Activated naive CD4-positive, alpha-beta T cell treated with anti-CD3 and anti-CD28 coated beads, Interleukin-2, amount 10 ng/mL, durations not matched to agents 5 hours and 36 hours (primary cell): ENCODE measurements at places on chromosomes 6 and 20. TPM values are rescaled to one million over a fixed set of nuclear protein-coding genes. Genes with fewer than 3 reads are reported as not detected.

The GPLD1 gene
- total RNA-seq, result not detected

The LY6G6C gene
- total RNA-seq, result not detected

The IMPG1 gene
- not detected for total RNA-seq

The VIP gene
- not detected for total RNA-seq

The OOEP gene
- total RNA-seq, result 0.24 TPM

The SSTR4 gene
- not detected for total RNA-seq

The NINL gene
- total RNA-seq, result 3.8 TPM

The HSPA1L gene
- 3.7 TPM for total RNA-seq

The RHAG gene
- not detected for total RNA-seq

The POM121L2 gene
- total RNA-seq, result not detected

The TUBB2B gene
- total RNA-seq, result not detected

The TRIM38 gene
- total RNA-seq, result 24.8 TPM

The SLC13A3 gene
- 0.10 TPM for total RNA-seq

The SLC17A1 gene
- not detected for total RNA-seq

The PTCRA gene
- not detected for total RNA-seq
